CD4-positive, alpha-beta T cell treated with Interferon alpha-2 for 1 hour (primary cell): ENCODE measurements at places on chromosomes 13 and 19.
A peak's percentile ranks its signal among the peaks of the same experiment; 100 is the strongest.

DNA sequence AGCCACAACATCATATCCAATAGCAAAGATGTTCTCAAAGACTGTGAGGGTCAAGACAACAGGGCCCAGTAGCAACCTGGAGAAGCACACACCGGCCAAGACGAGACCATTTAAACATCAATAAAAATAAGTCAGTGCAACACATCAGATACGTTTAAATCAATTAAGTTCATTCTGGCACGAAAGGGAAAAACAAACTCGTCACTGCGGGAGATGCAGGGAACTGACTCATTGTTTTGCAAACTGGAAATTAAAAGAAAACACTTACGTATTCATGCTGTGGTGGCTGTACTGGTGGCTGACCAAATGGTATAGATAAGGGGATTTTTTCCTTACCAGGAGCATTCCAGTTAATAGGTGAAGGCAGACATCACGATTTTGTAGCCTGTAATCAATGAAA is 26.3 kb upstream of the SLC15A1 start:
- DNase-seq: no peak

GRCh38 chr13:87669379-87669978 is 1.7 kb upstream of the SLITRK5 start:
- no peak for DNase-seq

GRCh38 chr13:109647053-109647452 is 139.3 kb downstream of the IRS2 start:
- no peak for DNase-seq

- DNase-seq: peak; percentile 79
These were observed 5.3 kb upstream of the GPR183 start for GRCh38 chr13:99312493-99312883.

DNA sequence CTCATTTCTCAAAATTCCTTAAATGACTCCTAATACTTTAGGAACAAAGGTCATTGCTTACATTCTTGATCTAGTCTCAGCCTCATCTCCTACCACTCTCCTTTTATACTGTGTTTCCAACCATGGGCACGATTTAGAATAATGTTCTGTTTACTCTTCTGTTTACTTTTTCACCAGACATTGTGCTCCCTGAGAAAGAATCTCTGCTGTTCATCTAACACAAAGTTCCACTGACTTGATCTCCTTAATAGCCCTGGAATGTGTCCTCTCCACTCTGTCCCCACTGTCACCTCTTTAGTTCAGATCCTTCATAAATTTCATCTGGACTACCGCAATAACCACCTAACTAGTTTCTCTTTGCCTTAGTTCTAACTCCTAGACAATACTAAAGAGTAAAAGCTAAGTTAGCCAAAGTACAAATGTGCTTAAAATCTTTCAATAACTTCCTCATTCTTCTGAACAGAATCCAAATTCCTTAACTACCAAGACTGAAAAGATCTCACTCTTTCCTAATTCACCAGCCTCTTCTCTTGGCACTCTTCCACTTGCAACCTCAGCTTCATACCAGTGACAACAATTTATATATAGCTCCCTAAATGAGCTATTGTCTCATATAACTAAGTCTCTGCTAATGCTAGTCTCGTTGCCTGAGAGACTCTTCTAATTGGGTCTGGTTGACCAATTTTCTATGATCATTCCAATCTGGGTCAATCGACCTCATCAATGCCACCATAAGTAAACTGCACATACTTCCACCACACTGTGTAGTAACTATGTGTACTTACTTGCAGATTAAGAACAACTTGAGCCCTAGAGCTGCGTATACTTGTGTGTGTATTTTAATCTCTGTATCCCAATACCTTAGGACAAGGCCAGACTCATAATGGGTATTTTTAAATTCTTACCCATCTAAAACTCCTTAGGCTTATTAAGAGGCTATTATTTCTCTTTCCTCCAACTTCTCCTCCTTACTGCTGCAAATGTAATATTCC is 179.9 kb downstream of the VWA8 start:
- no peak for DNase-seq

DNA sequence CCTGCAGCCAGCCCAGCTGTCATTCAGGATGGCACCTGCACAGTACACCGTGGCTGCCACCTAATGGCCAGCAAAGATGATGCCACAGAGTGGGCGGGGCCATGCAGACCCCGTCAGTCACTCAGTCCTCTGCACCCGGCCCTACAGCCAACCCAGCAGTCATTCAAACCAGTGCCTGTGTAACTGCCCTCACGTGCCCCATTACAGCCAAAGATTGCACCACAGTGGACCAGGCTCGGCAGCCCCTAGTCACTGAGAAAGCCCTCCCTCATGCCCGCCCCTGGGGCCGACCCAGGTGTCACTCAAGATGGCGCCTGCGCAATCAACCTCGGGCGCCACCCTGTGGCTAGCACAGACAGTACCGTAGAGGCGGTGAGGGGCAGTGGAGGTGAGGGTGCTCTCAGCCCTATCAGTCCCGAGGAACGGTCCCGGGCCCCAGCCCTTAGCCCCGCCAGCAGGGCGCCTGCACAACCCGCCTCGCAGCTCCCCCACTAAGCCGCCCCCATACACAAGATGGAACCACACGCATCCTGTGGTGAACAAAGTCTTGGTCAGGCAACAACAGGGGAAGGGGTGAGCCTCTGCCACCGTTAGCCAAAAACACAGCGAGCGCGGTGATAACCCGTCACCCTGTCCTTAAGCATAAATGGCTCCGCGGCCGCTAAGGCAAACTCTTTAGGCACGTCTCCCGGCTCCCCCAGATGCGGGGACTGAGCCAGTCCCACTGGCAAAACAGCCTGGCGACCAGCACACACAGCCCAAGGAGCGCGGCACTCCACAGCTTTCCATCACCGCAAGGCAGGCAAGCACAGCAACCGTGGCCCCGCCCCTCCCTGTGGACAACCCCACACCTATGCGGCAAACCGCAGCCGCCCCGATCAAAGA is 2.3 kb downstream of the PEG3 start:
- DNase-seq: no peak

DNA sequence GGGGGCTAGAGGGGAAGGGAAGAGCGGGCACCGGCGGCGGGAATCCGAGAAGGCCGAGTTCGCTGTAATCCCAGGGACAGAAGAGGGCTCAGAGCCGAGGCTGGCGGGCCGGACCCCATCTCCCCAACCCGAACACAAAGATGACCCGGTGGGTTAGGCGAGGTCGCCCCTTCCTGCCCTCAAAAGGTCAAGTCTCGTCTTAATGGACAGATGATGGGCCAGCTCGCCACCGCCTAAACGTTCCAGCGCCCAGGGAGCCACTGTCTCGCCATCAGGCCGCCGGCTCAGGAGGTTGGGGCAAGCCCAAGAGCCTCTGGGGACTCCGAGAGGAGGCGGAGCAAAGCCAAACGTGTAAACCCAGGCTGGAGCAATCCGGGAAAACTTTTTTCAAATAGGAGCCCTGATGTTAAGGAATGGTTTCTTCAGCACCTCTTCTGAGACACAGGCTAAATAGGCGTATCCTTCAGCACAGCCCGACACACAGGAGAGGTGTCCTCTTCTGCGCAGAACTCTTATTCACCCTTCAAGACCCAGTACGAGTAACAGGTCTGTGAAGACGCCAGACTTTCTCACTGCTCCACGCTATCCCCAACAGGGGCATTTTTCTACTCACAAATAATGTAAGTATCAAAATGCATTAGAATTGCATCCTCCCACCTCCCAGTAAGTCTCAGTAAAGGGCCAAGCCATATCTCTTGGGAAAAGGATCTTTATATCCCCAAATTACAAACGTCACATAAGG is 6.3 kb upstream of the POU4F1 start:
- no peak for DNase-seq

DNA sequence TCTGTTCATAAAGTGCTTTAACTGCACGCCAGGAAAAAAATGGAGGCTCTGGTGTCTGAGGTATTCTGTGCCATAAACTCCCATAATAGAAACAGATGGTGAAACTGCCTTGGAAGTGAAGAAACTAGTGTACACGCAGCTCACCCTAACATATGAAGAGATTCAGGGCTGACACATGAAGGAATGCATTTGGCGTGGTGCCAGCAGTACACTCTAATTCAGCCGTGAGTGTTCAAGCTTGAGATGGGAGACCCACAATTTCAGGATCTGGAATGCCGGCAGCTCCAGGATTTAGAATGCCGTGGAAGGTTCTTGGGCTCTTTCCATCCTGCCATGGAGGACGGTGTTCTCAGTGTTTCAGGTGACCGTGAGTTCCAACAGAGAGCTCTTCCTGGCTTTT is 478.4 kb downstream of the TSHZ3 start:
- DNase-seq: no peak

DNA sequence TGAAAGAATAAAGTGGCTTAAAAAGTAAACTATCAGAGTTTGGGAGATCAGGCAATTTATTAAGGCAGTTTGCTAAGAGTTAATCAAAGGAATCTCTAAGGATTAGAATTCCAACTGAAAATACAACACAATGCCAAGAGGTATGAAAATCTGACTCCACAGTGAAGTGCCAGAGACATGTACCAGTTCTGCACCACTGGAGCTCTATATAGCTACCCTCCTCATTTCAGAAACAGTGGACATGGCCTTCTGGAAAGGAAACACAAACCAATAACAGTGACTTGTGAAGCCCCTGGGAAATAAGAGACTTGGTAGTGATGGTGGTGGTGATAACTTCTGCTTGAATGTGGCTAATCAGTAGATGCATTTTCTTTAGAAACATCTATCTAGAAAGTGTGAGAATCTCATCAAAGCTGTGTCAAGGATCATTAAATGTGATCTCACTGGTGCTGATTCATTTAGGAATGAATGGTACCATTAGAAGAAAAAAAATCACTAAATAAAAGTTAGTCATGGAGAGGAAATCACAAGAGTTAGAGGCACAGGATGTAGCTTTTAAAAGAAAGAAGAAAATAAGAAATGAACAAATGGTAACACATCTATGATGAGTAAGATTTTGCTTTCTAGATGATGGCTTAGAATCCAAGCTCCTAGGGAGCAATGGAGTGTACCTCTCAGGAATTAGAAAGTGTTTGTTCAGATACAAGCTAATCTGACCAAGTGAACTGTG is 20.1 kb upstream of the N4BP2L1 start:
- DNase-seq: no peak

DNA sequence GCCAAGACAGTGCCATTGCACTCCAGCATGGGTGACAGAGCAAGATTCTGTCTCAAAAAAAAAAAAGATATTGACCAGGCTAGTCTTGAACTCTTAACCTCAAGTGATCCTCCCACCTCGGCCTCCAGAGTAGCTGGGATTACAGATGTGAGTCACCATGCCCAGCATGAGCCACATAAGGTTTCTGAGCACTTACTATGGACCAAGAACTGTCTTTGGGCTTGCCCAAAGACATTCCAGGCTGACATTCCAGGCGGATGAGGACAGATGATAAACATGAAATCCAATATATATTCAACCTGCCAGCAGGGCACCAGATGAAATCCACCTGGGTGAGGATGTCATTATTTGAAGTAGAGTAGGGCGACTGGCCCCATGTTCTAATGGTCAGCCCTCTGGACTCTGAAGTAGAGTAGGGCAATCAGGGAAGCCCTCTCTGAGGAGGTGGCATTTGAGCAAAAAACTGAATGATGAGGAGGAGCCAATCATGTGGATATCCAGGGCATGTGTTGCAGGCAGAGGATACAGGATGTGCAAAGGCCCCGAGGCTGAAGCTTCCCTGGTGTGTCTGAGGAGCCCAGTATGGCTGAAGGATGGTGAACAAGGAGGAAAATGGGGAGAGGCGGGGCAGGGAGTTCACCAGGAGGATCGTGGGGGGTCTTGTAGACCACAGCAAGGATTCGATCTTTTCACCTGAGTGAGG is 4.0 kb downstream of the C19orf38 start:
- DNase-seq: no peak

DNA sequence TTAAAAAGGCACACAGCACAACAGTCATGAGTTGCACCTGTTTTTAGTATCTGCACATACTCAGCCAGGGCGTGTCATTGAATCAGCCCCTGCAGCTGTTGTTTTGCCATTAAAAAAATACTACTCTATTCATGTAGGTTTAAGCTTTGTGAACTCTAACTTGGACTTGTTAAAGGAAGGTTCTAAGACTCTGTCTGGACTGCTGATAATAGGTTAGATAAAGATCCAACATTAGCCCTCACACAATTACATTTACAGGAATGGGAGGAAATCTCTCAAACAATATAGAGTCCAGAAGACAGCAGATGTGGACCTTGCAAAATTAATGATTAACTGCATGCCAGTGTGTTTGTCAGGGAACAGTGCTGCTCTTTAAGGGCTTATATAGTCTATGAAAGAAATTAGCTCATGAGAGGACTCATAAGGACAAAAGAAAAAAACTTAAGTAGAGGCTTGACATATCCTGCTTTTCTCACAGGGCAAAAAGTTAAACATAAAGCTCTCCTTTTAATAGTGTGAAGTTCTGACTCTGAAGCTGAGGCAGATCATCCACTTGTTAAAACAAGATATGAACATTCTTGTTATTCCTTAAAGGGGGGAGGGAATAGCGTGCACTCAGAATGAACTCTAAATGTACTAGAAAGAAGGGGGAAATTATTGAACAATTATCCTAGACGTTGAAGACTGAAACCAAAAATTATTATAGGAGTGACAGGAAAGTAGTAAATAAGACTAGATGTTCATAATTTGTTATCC is 243.6 kb downstream of the NDFIP2 start:
- no peak for DNase-seq

DNA sequence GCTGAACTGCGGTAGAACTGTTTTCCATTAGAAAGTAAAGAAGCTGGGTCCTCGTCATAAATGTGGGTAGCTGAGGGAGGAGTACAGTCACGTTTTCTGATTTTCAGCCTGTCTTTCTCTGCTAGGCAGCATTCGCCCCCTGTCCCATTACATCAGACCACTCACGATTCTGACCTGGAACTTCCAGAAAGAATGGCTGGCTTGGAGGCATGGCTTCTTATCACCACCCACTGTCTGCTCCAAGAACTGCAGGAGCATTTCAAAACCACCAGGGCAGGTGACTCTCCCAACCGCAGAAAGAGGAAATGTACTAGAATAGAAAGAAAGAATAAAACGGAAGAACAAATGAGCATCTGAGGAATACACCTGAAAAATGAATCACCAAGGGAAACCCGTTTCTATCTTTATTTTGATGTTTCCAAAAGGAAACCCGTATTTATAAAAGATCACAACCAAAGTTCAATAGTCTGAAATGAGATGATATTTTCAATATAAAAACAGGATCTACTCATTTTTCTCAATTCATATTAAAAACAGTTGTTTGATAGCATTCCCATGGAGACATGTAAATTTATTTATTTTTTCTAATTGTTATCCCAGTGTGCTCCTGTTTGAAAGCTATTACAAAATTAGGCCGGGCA is 22.1 kb upstream of the POMP start:
- peak; percentile 58 for DNase-seq

DNA sequence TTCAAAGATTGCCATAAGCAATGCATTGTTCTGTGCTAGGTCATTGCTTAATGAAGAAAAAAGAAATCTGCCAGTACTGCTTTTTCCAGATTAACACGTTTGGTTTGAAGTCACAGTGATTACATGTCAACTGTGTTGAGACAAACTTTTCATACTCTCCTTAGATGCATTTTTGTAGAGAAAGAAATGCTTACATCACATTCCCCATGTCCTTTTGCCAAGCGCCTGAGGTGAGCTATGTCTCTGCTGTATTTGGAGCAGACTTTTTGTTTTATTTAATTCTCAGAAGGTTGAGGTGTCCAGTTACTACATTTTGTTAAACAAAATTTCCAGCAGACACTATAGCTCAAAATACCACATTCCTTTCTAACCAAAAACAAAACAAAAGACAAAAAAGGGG is 16.2 kb downstream of the LACC1 start:
- DNase-seq: no peak
